Activated T-cell treated with anti-CD3 and anti-CD28 coated beads for 4 hours (primary cell): ENCODE measurements at places on chromosomes 6 and 20.

- no peak for DNase-seq
Observed at GRCh38 chr6:162032620-162033019, 694.9 kb downstream of the PRKN start.

- no peak for DNase-seq
Observed at GRCh38 chr20:45968801-45969711, 2.9 kb downstream of the ZNF335 start.

DNA sequence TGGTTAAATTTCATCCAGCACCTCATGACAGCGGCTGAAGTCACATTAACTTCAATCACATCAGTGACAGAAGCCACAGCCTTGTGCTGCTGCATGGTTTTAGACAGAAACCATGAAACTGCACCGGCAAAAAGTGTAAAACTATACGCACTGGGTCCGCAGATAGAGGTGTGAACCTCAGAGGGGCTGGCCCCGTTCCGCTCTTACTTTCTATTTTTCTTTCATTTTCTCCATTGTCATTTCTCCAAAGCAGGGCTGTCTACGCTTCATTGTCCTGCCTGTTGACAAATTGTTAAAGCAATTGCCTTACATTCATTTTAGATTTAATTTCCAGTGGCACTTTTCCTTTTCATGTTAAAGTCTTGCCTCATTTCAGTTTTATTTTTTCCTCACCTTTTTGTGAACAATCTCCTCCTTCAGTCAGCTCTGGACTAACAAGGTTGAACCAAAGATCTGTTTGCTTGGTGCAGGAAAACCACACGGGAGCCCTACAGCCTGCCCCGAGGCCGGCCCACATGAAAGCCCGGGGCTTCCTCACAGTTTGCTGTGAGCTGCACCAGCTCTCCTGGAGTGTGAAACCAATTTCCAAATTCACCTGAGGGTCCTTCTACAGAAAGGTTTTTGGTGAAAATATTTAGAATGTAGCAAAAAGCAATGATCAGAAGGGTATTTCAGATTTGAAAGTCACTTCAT lies 63.7 kb downstream of the PRR18 start:
- DNase-seq: no peak

DNA sequence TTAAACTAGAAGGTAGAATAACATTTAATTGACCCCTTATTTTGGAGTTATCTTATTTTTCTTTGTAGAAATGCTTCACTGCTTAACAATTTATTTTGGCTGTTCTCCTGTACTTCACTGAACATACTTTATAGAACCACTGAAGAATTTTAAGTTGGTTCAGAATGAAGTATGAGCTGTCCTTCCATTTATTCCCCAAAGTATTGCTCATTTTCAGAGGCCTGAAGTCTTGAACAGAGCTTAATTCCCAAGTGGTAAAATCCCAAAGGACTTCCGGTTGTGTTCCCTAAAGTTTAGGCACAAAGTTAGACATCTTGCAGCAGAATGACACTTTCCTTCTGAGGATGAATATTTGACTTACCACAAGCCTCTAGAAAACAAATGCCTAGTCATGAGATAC lies 233.3 kb downstream of the TINAG start:
- no peak for DNase-seq

DNA sequence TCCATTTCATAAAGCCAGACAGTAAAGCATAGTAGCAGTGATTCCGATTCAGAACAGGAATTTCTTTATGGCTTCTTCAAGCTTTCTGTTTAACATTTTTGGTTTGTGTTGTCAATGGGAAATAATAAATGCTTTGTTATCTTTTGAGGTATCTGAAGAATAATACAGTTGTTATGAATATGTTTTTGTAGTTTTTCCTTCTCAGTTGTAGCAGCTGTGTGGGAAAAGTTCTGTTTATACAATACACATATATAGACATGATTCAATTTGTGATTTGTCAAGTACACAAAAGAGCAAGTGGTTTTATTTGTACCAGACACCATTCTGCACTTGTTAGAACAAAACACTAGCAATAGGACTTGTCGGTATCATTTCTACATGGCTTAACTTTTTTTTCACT lies 96.6 kb downstream of the CDYL start:
- DNase-seq: no peak

GRCh38 chr6:125022391-125022989 lies 60.3 kb downstream of the RNF217 start:
- no peak for DNase-seq

DNA sequence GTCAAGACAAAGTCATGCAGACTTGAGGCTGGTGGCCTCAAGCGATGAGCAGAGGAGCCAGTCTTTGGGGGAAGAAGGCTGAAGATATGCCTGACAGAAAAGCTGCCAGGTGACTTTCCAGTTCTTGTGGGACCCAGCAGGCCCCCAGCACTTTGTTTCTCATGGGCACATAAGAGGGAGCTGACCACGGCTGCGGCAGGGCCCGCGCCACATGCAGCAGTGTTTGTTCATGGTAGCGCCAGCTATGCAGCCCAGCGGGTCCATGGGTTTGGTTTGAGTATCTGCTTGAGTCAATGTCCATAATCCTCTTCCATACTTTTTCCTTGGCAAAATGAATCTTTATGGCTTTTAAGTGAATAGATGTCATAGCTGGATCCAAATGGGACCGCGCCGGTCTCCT lies 91.0 kb upstream of the LY86 start:
- DNase-seq: no peak

DNA sequence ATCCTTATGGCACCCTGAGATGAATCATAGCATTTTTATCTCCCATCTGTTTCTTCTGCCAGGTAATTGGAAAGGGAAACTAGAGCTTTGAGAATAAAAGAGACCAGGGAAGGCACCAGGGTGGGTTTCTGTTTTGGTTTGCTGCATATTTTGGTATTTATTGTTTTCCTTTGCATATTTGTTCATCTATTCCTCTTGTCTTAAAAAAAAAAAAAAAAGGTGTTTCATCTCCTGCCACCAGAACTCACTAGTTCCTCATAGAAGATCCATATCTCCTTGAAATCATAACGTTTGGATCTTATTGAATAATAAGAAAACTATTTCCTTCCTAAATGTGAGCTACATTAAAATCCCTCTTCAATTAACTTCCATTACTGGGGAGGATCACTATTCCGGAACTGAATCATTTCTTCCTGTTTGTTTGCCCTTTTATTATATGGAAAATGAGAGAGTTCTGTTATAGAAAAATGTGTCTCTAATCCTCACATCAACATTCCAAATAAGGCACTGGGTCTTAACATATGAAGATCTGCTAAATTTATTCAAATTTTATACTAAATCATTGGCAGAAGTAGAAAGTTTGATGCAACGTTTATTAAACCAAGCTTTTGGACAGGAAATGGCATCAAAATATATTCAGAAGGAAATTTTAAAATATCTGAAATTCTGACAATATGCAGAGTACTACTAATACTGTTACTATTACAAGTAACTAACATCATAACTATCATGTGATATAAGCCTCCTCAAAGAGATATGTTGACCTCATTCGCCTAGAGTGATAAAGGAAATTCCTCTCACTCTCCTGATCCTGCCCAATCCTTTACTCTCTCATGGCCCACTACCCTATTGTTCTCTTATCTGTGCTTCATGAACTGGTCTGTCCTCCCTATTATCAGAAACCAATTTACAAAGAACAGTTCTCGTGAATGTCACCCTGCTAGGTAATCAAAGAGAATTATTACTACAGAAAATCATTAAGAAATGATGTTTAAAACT lies 229.4 kb upstream of the RSPO3 start:
- DNase-seq: no peak

- DNase-seq: no peak
Observed at GRCh38 chr6:16097382-16098171, 31.3 kb upstream of the MYLIP start.

- no peak for DNase-seq
Observed at GRCh38 chr6:88561954-88562315, 395.8 kb upstream of the CNR1 start.

GRCh38 chr6:89750338-89750737 lies 69.3 kb downstream of the MDN1 start:
- DNase-seq: no peak

GRCh38 chr6:158559338-158559894 lies 475 bp upstream of the TMEM181 start:
- DNase-seq: no peak

- no peak for DNase-seq
Observed at GRCh38 chr6:69279805-69280204, 517.0 kb downstream of the LMBRD1 start.

GRCh38 chr6:170245475-170245992 lies 45.3 kb downstream of the DLL1 start:
- DNase-seq: no peak

GRCh38 chr6:7025861-7026260 lies 81.9 kb upstream of the RREB1 start:
- no peak for DNase-seq

DNA sequence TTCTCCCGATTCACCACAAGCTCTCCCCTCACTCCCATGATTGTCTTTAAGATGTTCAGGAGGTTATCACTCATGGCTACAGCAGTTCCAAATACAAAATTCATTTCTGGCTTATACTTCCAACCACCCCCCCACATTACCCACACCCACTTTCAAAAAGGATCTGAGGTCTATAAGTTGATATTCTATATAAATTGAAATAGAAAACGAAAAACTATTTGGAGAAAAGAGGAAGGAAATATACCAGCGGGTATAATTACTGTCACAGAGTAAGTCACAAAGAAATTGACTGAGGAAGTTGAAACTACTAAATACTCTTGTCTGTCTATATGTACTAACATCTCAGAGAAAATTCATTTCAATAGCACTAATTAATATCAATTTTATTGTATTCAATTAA lies 112.7 kb upstream of the TNFAIP3 start:
- no peak for DNase-seq
